ENCODE measurements at places on chromosomes 13 and 19.

DNA sequence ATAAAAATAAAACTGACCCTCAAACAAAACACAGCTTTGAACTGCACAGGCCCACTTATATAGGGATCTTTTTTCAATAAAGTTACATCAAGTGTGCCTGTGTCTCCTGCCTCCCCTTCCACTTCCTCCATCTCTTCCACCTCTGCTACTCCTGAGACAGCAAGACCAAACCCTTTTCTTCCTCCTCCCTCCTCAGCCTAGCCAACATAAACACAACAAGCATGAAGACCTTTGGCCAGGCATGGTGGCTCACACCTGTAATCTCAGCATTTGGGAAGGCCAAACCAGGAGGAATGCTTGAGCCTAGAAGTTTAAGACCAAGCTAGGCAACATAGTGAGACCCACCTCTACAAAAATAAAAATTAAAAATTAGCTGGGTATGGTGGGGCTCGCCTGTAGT lies 72.6 kb downstream of the ELF1 start:
- DNase-seq: no peak

GRCh38 chr19:47221890-47222289 lies 9.1 kb downstream of the BBC3 start:
- DNase-seq: no peak

DNA sequence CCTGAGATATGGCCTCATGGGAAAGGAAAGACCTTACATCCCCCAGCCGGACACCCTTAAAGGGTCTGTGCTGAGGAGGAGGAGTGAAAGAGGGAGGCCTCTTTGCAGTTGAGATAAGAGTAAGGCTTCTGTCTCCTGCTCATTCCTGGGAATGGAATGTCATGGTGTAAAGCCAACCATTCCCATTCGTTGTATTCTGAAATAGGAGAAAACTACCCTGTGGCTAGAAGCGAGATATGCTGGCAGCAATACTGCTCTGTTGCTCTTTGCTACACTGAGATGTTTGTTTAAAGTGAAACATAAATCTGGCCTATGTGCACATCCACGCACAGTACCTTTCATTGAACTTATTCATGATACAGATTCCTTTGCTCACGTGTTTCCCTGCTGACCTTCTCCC lies 783 bp upstream of the ZNF587B start:
- no peak for DNase-seq

DNA sequence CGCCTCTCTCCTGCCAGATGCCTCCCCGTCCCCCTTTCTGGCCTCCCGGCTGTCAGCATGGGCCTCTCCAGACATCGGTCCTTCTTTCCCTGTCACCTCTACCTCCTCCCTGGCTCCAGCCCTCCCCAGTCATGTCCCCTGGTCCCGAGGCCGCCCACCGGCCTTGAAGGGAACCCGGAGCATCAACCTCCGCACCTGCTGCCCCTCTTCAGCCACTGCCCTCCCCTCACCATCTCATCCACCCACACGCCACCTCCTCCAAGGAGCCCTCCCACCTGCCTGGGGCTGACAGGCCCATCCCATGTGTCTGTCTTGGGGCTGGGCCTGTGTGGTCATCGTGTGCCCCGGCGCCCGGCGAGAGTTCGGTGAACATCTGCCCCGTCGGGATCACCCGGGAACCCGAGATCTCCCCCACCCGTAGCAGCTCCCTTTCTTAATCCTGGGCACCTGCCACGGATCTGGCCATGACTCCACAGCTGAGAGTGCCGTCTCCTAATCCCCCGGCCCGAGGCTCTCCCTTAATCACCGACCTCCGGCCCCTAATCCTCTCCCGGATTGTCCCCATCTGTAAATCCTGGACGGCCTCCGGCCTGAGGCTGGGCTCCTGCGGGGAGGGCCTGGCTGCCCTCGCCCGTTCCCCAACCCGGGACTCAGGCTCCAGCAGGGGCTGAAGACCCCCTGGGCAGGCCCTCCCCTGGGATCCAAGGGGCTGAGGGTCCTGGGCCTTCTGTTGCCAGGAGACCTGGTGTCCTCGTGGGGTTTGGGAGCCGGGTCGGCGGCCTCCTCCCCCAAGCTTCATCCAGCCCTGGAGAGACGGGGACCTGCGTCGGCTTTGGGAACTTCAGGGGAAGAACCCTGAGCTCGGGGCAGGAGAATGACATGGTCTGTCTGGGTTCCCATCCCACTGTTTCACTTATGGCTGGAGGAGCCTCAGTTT lies 5.9 kb downstream of the HCN2 start:
- no peak for DNase-seq

DNA sequence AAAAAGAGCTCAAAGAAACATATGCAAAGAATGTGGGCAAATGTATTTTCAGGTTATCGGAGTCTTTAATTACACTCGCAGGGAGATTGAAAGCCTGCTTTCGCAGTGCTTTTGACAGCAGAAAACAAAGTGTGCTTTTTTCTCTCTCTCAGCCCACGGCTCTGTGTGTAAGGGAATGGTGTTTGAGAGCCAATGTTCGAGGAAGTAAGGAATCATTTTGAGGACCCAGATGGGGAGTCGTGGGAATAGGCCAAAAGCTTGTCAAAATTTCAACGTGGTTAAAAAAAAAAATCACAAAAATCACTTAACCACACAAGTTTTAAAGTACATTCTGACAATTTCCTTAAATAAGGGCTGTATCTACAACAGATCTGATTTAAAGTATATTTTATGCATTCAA lies 197.1 kb upstream of the IRS2 start:
- DNase-seq: no peak

DNA sequence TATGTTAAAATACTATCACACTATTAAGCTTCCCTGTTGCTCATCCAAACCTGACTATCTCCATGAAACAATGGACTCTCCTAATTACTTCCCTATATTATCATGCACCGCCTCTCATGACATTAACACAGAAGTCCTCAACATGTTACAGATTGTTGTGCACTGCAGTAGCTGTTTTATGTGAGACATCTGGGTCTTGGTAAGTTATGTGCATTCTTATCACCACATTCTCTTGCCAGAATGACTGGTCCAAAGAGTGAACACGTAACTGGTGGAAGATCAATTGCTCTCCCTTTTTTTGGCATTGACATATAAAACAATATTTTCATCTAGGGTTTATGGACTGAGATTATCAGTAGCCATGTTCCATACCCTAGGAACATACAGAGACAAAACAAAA lies 59.4 kb downstream of the POSTN start:
- DNase-seq: no peak

- no peak for DNase-seq
Measured at GRCh38 chr13:37127691-37128241, 22.3 kb upstream of the CSNK1A1L start.

DNA sequence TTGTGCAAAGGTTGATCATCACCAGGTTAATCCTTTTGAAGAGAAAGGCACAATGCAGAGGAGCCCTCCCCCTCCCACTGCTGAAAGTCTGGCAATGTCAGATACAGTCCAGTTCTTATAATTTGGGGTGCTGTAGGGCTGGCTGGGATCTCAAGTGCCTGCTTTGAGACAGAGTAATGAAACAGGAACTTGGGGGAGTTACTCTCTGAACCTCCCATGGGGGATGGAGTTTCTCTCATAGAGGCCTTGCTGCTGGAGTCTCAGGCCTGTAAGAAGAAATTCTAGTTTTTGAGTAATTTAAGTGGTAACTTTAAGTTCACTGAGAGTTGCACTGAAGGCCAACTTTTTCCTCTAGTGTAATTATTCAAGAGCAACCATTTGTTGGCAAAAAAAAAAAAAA lies 410.5 kb downstream of the KCNRG start:
- peak; percentile 6 for DNase-seq

DNA sequence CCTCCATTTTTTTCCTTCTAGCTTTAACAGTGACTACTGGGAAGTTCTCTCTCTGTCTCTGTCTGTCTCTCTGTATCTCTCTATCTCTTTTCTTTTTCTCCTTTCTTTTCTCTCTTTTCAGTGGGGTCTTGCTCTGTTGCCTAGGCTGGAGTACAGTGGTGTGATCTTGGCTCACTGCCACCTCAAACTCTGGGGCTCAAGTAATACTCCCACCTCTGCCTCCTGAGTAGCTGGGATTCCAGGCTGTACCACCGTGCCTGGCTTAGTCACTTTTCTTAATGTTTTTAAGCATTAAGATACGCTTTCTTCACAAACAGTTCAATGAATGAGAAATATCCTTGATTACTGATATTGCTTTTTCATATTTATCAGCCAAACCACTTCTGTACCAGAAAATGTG lies 13.1 kb downstream of the PCCA start:
- no peak for DNase-seq

- no peak for DNase-seq
Measured at GRCh38 chr13:93352616-93353015, 126.0 kb downstream of the GPC6 start.

GRCh38 chr19:40411125-40411842 lies 1.9 kb downstream of the PRX start:
- DNase-seq: no peak

DNA sequence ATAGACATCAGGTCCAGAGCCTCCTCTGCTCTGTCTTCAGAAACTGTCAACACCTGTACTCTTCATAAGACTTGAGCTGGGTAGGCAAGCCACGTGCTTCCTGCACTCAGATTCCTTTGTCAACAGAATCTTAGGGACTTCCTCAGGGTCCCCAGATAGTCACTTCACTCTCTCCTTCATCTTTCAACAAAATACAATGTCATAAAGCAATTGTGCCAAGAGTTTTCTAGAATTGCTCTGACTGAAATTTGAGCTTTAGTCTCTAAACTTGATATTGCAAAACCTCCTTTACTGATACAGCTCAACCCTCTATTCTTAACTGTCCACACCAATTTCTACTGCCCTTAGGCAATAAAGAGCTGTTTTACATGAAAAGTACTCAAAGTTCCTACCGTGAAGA lies 179.9 kb downstream of the IRS2 start:
- DNase-seq: no peak

DNA sequence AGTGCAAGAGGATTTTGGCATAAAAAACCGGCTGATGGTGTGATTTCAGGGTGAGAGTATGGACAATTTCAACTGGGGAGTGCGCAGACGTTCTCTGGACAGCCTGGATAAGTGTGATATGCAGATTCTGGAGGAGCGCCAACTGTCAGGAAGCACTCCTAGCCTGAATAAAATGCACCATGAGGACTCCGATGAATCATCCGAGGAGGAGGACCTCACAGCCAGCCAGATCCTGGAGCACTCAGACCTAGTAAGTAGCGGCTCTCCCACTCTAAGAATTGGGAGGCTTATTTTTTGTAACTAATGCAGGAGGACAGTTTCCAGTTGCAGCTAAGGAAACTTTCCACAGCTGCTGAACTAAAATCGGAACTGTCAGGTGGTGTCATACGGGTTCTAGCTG lies 53.6 kb downstream of the ZAR1L start:
- DNase-seq: no peak

DNA sequence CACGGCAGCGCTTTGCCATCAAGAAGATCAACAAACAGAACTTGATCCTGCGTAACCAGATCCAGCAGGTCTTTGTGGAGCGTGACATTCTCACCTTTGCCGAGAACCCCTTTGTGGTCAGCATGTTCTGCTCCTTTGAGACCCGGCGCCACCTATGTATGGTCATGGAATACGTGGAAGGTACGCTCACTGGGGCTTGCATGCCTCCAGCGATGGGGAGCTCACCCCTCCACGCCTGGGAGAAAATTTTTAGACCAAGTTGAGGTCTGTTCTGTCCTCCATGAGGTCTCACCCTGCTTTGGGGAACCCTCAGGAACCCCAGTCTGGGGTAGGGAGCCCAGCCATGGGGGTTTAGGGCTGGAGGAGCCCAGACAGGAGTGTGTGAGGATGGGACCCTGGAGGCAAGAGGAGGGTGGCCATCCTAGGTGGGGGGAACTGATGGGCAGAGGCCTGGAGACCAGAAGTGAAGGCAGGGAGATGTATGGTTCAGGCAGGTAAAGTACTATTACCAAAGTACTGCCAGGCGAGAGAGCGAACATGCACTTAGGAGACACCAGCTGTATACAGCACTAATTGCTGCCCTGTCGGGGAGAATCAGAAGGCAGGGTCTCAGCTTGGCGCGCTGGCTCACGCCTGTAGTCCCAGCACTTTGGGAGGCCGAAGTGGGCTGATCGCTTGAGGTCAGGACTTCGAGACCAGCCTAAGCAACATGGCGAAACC lies 22.3 kb upstream of the PIK3R2 start:
- no peak for DNase-seq

DNA sequence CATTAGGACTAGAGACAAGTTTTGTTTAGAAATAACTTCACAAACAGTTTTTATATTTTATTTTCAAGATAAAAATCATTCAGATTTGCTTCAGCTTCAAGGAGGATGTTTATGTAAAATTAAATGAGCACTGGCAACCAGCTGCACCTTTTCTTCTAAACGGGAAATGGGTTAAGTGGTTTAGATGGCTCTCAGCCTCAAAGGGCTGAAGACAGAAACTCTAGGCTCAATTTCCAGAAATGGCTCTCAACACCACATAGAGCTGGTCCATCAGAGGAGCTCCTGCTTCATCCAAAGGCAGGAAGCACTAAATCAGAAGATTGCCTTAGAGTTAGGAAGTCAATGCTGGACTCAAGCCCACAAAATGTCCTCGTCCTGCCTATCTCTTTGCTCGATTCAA lies 74.7 kb downstream of the ZNF429 start:
- DNase-seq: no peak

DNA sequence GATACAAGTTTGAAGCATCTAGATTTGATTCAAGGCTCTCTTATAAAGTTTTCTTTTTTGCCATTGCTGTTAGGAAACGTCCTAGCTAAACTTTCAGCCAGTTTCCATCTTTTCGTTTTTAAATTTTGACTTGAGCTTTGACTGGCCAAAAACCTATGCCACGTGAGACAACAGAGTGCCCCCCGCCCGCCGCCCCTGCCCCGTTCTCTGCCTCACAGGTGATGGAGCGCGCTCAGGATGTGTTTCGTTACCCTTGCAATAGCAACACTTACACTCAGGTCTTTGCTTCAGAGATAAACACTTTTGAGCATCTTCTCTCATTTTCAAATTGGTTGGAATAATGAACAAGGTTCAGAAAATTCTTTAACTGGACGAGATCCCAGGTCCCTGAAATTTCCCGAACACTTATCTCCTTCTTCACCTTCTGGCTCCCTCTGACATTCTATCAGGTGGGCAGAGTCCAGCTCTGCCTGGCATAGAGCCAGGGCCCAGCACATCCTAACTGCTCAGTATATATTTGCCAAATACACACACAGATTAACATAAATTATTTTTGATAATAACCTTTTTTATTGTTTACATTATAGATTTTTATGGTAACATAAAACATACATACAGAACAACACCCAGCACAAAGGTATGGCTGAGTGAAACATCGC lies 301.1 kb downstream of the IRS2 start:
- DNase-seq: no peak

- no peak for DNase-seq
Measured at GRCh38 chr19:56423276-56423984, 19.3 kb downstream of the ZNF583 start.

GRCh38 chr19:6007866-6008265 lies 29.9 kb upstream of the RANBP3 start:
- no peak for DNase-seq

GRCh38 chr13:44298314-44298713 lies 75.3 kb upstream of the SERP2 start:
- no peak for DNase-seq

- DNase-seq: no peak
Measured at GRCh38 chr13:40228496-40228895, 437.9 kb downstream of the FOXO1 start.
